T-cell (primary cell): ENCODE measurements at places on chromosomes 13 and 19.
A peak's percentile ranks its signal among the peaks of the same experiment; 100 is the strongest.

DNA sequence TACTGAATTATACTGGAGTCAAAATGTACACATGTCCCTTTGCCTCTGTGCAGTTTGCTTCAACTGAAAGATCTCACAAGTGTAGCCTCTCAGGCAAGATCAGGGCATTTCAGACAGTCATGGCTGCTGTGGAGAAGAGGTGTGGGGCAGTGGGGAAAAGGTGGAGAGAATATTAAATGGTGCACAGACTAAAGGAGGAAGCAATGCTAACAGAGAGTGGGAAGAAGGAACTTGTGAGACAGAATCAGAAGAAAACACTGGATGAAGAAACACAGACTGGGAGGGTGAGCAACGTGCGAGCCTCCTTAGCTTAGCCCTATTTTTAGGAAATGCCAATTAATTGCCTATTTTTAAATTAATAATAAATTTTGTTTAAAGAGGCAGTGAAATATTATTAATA is 49.6 kb upstream of the RAP2A start:
- no peak for DNase-seq

DNA sequence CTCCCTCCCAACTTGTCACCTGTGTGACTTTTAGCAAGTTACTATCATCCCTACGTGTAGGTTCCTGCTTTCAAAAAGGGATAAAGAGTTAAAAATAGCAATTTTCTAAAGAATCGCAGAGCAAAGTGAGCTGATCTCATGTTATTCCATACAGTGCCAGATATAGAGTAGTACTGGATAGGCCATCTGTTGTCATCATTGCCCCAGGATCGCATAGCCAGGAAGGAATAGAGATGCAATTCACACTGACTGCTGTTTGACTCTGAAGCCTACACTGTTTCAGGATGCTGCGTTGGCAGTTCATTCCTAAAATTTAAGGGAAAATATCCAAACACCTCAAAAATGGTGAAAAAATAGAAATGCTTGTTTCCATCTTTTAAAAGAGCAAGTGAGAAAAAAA is 138.9 kb downstream of the SHISA2 start:
- DNase-seq: no peak

GRCh38 chr19:18262144-18262543 is 12.1 kb downstream of the IQCN start:
- DNase-seq: no peak

- no peak for DNase-seq
These were observed 543 bp upstream of the FAM124A start for GRCh38 chr13:51221674-51222036.

GRCh38 chr19:49929611-49930482 is 543 bp upstream of the NUP62 start:
- DNase-seq: peak; percentile 89

- DNase-seq: no peak
These were observed 1.7 kb downstream of the FCGRT start for GRCh38 chr19:49514151-49514550.

DNA sequence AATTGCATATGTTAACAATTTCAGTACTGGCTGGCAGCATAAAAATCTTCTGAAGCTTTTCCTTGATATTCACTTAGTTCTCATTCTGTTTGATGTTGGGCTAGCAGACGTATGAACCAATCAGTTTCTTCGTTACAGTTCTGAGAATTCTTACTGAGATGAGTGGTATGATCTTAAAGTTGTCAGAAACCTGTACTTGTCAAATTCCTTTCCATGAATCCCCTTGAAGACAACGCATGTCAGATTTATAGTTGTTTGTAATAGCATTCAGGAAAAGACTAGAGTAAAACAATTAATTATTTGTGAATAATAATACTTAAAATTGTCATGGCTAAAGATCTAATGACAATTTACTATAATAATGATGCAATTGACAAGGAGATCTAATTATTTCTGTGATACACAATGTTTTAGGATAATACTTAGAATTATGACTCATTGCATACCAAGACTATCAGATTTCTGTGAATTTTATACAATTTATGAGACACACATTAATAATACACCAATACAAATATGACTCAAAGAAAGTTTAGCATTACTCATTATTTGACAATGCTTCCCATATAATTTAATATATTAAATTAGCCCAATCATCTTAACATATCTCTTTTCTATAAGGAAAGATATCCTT is 447.2 kb downstream of the RFC3 start:
- no peak for DNase-seq

GRCh38 chr13:49446473-49446872 is 2.4 kb downstream of the SETDB2 start:
- DNase-seq: no peak

- DNase-seq: no peak
These were observed 45.7 kb upstream of the F7 start for GRCh38 chr13:113059891-113060290.

GRCh38 chr19:15197942-15198341 is 2.9 kb downstream of the NOTCH3 start:
- DNase-seq: no peak

DNA sequence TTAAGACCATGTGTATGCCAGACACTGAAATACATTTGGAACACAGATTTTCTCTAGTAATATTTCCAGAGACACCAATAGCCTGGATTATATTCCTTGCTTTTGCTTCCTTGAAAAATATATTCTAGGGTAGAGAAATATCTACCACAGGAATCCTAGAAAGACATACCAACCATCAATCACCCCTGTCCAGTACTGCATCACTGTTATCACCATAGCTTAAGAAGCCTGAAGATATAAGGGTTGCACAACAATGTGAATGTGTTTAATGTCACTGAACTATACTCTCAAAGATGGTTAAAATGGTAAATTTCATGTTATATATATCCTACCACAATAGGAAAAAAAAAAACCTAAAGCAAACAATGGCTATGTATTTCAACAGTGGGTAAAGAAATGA is 163.6 kb downstream of the DIAPH3 start:
- no peak for DNase-seq

GRCh38 chr19:17394891-17395415 is 957 bp upstream of the CCDC194 start:
- peak; percentile 38 for DNase-seq

DNA sequence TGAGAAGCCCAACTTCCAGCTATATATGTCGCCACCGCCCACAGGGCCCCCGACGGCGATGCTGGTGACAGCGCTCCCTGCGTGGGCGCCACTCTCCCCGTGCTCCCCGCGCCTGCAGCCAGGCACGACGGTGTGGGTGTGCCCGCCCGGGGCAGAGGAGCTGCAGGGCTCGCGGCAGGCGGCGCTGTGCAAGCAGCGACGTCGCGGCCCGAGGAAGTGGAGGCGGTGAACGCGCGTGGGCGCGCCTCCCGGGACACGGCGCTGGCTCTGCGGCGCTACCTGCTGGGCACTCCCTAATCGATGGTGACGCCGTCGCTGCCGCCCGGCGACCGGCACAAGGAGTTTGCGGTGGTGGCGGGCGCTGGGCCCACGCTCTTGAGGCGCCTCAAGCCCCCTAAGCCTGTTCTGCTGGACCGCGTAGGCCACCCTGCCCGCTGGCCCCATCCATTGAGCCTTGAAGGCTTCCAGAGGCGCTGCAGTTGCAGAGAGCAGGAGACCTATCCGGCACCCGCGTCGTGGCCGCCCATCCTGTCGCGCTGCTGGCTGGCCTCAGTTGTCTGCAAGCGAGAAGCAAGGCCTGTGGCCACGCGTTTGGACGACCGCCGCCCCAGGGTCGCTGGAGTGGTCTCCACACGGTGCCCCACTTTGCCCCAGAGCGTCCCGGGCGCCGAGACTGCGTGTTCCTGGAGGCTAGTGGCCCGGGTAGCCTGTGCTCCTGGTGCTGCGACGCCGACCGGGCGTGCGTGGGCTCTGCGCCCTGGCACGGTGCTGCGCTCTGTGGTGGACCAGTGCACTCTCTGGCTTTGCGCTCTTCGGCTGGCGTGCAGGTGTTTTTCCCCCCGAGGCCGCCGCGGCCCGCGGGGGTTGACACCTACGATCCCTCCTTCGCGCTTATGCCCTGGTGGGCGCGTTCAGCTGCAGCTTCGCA is 23.1 kb downstream of the LRFN3 start:
- peak; percentile 80 for DNase-seq

GRCh38 chr13:81197966-81198365 is 857.0 kb upstream of the SPRY2 start:
- DNase-seq: no peak

GRCh38 chr13:102117175-102117831 is 284.5 kb downstream of the FGF14 start:
- no peak for DNase-seq

GRCh38 chr13:31276421-31276820 is 76.6 kb downstream of the B3GLCT start:
- DNase-seq: no peak

DNA sequence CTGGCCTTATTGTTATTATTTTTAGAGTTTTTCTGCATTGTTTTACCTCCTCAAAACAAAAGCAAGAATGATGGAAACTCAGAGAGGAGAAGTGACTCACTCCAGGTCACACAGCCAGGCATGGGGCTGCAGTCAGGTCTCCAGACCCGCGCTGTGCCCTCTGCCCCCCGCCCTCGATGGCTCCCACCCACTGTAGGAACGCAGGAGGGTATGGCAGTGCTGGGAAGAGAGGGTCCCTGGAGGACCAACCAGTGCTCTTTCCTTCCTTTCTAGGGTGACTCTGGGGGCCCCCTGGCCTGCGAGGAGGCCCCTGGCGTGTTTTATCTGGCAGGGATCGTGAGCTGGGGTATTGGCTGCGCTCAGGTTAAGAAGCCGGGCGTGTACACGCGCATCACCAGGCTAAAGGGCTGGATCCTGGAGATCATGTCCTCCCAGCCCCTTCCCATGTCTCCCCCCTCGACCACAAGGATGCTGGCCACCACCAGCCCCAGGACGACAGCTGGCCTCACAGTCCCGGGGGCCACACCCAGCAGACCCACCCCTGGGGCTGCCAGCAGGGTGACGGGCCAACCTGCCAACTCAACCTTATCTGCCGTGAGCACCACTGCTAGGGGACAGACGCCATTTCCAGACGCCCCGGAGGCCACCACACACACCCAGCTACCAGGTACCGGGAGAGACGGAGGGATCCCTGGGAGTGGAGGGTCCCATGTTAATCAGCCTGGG is 5.6 kb downstream of the TIMM13 start:
- no peak for DNase-seq

GRCh38 chr13:42258747-42259146 is 13.2 kb upstream of the AKAP11 start:
- no peak for DNase-seq

DNA sequence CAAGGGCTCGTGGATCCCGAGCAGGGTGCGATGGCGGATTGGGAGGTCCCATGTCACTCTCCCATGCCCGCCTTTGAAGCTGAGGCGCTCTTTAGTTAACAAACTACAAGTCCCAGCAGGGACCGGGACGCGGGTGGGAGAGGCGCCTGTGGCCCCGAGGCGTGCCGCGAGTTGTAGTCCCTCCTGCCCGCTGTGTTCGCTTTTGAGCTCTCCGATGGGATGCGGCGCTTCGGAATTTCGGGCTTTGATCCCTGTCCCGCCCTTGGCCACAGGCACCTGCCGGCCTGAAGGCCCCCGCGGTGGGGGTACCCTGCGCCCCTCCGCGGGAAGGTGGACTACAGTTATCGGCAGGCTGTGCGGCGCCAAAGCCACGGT is 11.0 kb downstream of the CYTH2 start:
- no peak for DNase-seq

GRCh38 chr19:19655051-19655594 is 8.4 kb downstream of the ATP13A1 start:
- DNase-seq: no peak

GRCh38 chr19:4455719-4456475 is 1.7 kb downstream of the UBXN6 start:
- DNase-seq: no peak

DNA sequence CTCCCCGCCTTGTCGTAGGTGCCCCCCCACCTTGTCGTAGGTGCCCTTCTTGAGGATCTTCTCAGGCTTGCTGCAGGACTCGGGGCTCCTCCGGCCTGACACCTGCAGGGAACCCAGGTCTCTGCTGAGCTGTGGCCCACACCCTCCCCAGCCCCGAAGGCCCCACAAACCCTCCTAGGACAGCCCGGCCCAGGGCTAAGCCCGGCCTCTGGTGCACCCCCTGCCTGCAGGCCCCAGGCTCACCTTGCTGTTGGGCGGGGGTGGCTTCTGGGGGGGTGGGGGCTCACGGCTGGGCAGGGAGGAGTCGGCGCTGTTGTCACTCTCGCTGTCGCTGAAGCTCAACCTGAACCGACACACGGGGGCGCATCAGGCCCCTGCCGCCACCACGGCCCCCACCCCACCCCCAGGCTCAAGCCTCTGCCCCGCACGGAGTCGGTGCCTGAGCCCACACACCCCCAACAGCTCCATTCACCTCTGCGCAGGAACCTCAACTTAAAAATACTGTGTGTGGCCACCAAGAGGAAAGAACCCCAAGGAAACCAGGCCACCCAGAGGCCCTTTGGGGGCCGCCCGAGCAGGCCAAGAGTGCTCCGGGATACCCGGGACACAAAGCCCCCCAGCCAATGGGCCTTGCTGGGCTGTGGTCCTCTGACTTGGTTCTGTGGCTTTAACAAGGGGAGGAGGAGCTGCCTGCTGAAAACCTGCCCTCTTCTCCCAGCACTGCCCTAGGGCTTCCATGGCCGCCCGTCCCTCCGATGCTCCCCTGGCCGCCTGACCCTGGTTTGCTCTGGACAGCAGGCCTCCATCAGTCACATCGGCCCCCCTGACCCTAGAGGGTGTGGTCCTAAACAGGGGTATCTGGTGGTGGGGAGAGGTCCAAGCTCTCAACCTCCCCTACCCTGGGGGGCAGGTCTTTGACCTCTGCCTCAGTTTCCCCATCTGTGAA is 65.8 kb downstream of the MLLT1 start:
- DNase-seq: no peak

DNA sequence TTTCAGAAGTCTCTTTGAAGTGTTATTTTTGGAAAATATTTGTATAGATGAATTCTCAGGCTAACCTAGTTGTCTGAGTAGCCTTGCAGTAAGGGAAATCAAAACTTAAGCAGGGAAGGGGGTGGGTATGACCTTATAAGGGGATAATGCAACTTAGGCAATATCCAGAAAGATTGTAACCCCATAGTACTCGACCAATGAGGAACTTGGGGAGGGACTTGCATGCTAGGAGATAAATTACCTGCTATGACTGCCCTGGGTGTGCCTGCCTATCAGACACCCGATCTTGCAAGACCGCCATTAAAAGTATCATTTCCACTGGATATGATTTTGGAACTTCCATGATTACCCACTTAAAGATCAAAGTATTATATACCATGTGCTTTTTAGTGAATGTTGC is 23.0 kb upstream of the RFXAP start:
- DNase-seq: no peak

GRCh38 chr13:112910616-112911280 is 58.3 kb upstream of the MCF2L start:
- no peak for DNase-seq

GRCh38 chr13:98350746-98351330 is 173.8 kb upstream of the RNF113B start:
- DNase-seq: no peak

- no peak for DNase-seq
These were observed 1177.3 kb upstream of the MIR17HG start for GRCh38 chr13:90170208-90170607.

- peak; percentile 21 for DNase-seq
These were observed 4.4 kb upstream of the ATP1A3 start for GRCh38 chr19:41998246-41999020.

DNA sequence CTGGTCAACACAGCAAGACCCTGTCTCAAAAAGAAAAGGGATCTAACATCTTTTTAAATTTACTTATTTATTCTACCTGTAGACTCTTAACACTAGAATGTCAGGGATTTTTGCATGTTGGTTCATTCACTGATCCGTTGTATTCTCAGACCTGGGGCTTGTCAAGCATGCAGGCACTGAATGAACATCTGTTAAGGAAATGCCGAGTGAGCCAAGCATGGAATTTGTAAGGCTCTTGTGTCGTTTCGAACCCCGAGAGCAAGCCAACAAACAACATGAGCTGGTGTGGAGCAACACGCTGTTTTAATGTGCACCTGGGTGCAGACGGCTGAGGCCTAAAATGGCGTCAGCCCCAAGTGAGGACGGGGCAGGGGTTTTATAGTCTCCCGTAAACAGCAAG is 10.0 kb upstream of the OR1M1 start:
- no peak for DNase-seq
